ENCODE measurements at places on chromosomes 2 and 18. TPM values are rescaled to one million over a fixed set of nuclear protein-coding genes. Genes with fewer than 3 reads are reported as not detected.

The PDE11A gene
- total RNA-seq = not detected

The DYSF gene
- total RNA-seq = not detected

The IL36RN gene
- total RNA-seq = not detected

The SPR gene
- 25.9 TPM for total RNA-seq

The BOLA3 gene
- 28.2 TPM for total RNA-seq

The MOGAT1 gene
- not detected for total RNA-seq

The NBEAL1 gene
- 38.0 TPM for total RNA-seq

The ABHD3 gene
- 17.0 TPM for total RNA-seq

The PAX8 gene
- 0.51 TPM for total RNA-seq

GRCh38 chr18:57497372-57498294 is 62.5 kb downstream of the ONECUT2 start:
- DNase-seq = no peak

- DNase-seq = no peak
These were observed 117.7 kb downstream of the GPD2 start for GRCh38 chr2:156553714-156554442.

- DNase-seq = no peak
These were observed 104.4 kb downstream of the POLR1A start for GRCh38 chr2:86001326-86001725.

GRCh38 chr18:9726175-9726574 is 18.1 kb downstream of the RAB31 start:
- no peak for DNase-seq

GRCh38 chr2:153939124-153939796 is 67.5 kb downstream of the GALNT13 start:
- DNase-seq = peak; percentile 2

DNA sequence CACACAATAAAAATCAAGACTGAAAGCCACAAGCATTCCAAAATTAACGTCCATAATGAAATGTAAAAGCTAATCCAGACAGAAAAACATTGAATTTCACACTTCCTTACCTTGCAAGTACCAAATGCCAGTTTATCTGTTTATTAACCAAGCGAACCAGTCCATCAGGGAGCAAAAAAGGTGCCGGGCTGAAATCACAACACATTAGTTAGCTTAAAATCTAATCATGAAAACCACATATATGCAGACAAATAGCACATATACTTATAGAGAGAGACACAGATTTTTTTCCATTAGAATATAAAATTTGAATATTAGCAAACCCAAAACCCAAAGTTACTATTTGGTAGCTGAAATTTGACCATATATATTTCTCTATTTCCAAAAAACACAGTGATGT is 7.2 kb downstream of the NBAS start:
- DNase-seq = no peak

DNA sequence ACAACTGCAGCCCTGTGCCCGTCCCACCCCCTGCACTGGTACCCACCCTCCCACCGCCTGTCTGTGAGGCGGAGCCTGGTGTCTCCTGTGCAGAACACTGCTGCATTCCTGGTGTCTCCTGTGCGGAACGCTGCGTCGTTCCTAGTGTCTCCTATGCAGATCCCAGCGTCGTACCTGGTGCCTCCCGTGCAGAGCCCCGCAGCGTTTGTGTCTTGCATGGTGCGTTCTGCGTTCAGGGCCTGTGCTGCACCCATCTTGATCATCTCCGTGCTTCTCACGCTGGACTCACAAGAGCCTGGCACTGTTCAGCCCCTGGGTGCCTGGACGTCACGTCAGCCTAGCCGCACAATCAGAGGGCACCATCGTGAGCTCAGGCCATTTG is 248.6 kb upstream of the SALL3 start:
- no peak for DNase-seq

- peak; percentile 81 for DNase-seq
These were observed 79.0 kb downstream of the TTC21B start for GRCh38 chr2:165874445-165875039.

DNA sequence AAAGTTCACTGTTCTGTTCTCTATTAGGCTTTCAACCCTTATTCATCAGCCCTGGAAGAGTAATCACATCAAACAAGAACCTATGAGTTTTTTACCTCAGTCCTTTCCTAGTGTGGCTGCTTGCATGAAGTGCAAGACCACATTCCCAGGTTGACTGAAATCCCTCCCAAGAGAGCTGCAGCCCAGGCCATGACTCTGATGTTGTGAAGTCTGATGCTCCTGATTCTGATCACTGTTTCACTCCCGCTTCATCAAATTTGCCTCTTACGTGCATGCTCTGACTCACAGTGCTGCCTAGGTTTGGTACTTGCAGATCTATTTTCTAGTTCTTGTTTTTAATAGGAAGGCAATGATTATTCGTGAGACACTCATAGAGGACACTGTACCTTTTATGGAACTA is 58.2 kb upstream of the DSEL start:
- no peak for DNase-seq

DNA sequence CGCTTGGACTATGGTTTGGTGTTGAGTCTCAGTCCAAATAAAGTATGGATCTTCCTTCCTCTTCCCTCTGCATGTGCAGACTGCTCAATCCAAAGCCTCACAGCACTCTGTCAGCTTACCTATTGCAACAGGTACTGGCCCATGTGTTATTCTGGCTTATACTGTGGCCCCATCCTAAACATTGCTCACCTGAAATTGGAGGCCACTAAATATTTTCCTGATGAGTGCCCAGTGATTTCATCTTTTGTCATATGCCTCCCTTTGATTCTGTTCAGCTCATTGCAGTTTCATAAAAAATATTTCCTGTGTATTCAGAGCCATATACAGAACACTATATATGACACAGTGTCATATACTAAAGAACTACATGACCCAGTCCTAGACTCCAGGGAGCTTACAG is 86.3 kb upstream of the FAM136A start:
- DNase-seq = no peak

DNA sequence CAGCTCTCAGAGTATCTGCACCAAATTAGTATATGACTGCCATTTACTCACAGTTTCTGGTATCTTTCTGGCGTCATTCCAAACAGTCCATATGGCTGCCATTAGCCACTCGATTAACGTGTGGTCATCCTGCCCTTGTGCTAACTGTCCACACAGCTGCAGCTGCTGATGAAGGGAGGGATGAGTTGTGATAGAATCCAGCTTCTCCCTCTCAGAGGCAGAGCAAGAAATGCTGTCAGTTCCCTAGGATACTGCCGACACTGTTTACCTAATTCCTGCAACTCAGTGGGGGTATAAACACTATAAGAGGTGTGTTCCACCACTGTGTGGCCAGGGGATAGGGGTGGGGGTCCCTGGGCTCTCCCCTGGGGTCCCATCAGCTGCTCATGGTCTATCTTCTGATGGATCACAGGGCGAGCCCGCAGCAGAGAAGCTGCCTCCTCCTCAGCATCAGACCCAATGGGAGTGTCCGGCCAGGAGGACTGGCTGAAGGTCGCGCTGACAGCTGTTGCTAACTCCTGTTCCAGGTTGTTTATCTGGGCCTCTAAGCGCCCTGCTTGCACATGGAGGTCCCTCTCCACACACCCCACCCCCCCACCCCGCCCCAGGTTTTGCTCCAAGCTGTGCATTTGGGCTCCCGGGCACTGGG is 17.3 kb upstream of the KLHL23 start:
- DNase-seq = peak; percentile 61

GRCh38 chr2:155841442-155841841 is 491.1 kb downstream of the NR4A2 start:
- DNase-seq = peak; percentile 46

DNA sequence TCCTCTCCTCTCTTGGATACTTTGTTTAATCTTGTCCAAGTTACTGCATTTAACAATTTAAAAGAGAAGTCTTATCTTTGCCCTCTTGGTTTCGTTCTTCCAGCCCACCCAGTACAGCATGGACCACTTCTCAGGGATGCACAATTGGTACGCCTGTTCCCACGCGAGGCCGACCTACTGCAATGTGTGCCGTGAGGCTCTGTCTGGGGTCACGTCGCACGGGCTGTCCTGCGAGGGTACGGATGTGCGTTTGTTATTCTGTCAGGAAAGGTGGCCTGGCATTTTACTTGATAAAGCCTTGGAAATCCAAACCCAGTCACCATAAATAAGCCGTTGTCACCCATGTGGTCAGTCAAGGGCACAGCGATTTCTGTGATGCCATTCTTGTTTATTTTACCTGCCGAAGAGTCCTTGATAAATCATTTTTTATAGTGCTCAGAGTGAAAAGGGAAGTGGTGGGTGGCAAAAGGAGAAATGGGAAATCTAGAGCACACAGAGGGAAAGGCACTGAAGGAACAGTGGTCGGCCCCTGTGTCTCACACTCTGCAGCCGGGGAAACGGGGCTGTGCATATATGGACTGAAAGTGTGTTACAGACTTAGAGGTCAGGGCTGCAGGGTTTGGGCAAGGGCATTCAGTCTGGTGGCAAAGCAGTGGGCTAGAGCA is 80.5 kb downstream of the DGKD start:
- DNase-seq = no peak

GRCh38 chr2:17520761-17521160 is 2.5 kb upstream of the RAD51AP2 start:
- DNase-seq = no peak

DNA sequence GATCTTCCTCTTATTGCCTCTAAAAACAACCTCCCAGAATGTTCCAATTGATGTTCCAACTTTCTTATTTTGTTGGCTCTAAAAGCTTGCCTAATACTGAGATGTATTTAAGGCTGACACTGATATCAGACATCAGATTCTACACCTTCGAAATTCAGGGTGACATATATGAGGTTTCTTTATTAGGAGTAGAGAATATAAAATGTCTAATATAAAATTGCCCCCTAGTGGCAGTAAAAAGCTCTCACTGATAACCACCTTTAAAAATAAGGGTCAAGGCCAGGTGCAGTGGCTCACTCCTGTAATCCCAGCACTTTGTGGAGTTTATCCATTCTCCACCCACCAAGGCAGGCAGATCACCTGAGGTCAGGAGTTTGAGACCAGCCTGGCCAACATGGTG is 789.7 kb upstream of the SLC39A10 start:
- no peak for DNase-seq

DNA sequence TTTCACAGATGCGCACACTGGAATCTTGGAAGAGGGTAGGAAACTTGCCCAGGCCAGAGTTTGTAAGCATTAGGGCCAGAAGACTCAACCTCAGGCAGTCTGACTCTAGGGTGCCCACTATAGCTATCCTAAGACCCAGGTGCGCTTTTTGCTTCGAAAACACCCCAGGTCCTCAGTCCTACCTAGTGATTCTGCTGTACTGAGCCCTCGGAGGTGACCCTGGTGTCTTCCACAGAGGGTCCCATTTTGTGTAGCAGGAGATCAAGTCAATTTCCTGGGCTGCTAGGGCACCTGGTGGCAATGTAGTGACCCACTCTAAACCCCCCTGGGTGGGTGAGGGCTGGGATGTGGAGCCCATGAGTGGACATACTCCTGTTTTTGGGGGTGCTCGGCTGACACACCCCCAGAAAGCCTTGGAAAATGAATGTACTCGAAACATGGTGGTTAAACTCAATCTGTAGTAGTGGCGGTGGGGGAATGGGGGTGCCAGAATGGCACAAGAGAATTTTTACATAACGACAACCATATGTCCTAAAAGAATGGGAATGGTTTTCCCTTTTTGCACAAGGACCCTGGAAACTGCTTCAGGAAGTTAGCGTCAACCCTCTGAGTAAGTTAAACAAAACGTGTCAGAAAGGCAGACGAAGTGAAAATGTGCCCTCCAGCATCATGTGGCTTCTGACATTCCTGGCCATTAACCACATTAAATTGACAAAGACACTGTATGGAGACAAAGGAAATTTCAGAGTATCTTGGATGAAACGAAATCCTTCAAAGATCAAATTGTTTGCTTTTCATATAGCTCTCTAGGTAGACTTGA is 218.0 kb upstream of the COPS8 start:
- DNase-seq = no peak

GRCh38 chr18:48811401-48811800 is 139.4 kb downstream of the SMAD7 start:
- no peak for DNase-seq

- no peak for DNase-seq
These were observed 259.8 kb upstream of the CXCR4 start for GRCh38 chr2:136377423-136378382.

GRCh38 chr2:189613077-189613636 is 32.6 kb upstream of the SLC40A1 start:
- peak; percentile 88 for DNase-seq

DNA sequence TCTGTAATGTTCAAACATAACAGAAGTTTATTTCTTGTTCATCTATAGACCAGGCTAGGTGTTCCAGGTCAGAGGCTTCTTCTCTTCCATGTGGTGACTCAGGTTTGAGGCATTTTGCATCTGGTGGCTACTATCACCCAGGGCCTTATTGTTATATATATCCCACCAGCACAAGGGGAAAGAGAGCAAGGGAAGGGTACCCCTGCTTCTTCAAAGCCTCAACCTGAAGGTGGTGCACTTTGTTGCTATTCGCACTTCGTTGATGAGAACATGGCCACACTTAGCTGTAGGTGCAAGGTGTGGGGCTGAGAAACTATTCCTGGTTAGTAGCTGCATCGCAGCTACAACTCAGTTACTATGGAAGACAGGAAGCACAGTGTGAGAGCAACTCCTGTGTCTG is 27.4 kb upstream of the SLC3A1 start:
- no peak for DNase-seq
